ENCODE measurements at places on chromosomes 5 and 9.

- no peak for DNase-seq
These were observed 1.6 kb upstream of the FOXD1 start for GRCh38 chr5:73450137-73450536.

GRCh38 chr5:3347741-3348140 is 247.9 kb upstream of the IRX1 start:
- DNase-seq: no peak

- DNase-seq: no peak
These were observed 26.6 kb upstream of the ORM1 start for GRCh38 chr9:114296338-114296737.

DNA sequence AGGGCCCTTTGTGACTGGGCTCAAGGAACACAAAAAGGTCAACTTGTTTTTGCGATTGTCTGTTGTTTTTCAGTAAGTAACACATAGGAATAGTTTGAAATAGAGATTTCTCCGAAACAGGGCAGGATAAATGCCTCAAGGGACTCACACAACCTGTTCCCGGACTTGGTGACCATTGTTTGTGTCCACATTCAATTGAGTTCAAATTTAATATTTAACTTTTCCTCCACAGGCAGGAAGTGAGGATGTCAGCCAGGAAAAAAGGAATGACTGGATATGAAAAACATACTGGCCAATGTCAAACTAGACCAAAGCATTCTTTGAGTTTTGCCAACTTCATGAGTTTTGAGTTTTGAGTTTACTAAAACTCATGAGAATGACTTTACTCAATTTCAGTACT is 72.7 kb downstream of the SPATA31C2 start:
- no peak for DNase-seq

DNA sequence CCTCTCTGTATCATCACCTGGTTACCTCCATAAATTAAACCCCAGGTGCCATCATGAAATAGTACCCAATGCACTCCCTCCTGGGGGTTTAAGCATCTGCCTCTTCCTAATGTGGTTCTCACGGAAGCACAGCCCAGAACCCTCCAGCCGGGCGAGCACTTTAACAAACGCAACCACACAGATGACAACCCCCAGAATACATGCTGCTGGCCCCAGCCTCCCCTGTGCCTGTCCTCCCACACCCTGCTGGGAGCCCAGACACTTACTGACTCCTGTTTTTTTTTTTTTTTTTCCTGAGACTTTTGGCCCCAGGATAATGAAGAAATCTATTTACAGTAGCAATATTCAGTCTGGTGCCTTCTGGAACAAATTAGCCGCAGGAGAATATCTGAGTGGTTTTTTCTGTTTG is 50.0 kb upstream of the COL5A1 start:
- no peak for DNase-seq

DNA sequence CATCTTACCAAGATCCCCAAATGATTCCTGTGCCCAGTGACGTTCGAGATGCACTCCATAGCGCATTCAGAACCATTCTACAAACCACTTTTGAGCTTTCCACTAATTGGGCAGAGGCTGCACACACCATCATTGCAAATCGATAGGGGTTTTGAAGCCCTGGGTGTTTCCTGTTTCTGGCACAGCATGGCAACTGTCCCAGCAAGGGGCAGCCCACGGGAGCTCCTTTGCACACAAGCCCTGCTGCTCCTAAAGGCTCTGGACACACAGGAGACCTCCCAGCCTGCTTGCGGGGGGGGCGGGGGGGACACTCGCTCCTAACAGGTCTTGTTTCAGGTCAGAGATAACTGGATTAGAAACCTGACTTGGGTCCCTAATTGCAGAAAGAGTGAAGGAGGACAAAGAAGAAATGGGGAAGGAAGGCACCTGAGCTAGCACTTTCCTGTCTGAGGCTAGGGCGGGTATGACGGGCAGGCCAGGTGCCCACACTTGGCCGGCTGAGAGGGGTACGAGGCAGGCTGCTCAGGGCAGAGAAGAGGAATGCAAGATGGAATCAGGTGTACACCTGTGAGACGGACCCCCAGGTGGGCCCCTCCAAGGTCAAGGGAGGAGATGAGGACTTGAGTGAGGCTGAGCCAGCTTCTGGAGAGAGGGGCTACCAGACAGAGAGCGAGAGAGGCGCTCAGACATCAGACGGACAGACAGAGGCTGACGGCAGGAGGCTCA is 820 bp downstream of the FBP1 start:
- no peak for DNase-seq

GRCh38 chr9:27600256-27600655 is 27.0 kb upstream of the C9orf72 start:
- no peak for DNase-seq

DNA sequence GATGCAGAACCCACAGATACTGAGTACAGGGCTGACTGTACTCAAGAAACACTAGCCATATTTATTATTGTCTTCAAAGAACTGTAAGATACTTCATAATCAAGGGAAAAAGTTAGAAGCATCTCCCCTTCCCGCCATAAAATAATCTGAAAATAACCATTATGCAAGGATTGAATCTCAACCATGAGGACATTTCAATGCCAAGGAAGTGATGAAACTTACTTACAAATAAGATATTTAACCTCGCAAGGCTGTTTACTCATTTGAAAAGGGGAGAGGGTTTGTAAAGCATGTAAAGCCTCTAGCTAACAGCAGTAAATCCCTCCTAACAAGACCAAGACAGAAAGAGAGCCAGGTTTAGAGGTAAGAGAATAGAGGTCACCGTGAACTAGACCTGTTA is 6.3 kb downstream of the MYO10 start:
- no peak for DNase-seq

- DNase-seq: no peak
These were observed 483.4 kb downstream of the PLK2 start for GRCh38 chr5:57976506-57976905.

- no peak for DNase-seq
These were observed 262.9 kb downstream of the SPOCK1 start for GRCh38 chr5:137236252-137236651.

DNA sequence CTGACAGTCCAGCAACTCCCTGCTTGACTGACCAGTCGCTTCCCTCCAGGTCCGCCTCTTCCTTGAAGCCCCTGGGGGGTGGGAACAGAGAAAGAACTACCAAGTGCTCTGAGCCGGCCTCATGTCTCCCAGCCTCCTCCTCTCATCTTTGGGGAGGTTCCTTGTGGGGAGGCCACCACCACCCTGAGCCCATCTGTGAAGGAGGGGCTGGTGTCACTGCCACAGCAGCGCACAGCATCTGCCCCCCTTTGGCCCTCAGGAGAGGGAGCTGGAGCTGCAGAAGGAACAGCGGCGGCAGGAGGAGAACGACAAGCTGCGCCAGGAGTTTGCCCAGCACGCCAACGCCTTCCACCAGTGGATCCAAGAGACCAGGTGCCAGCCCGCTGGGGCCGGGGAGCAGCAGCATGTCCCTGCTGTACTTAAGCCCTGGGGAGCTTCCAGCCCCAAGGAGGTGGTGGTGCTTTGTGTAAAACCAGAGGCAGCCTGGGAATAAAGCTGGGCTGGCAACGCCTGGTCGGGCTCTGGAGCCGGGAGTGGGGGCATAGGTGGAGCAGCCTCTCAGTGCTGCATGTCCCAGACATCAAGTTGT is 29.4 kb downstream of the DYNC2I2 start:
- DNase-seq: no peak

DNA sequence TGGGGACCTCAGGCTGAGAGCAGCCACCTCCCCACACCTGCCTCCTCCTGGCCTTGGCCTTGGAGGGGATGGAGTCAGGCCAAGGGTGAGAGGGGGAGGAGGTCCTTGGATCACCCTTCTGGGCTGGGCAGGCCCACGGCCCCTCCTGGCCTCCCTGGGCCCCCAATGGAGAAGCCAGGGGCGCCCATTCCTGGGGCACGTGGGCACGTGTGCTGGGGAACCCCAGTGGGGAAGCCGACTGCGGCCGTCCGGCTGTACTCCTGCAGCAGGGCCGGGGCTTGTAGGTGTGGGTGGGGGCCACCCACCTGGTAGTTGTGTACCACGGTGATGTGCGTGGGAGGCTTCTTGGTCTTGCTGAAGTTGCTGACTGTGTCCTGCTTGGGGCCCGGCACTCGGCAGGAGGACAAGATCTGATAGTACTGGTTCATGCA is 8.5 kb downstream of the CRAT start:
- no peak for DNase-seq

DNA sequence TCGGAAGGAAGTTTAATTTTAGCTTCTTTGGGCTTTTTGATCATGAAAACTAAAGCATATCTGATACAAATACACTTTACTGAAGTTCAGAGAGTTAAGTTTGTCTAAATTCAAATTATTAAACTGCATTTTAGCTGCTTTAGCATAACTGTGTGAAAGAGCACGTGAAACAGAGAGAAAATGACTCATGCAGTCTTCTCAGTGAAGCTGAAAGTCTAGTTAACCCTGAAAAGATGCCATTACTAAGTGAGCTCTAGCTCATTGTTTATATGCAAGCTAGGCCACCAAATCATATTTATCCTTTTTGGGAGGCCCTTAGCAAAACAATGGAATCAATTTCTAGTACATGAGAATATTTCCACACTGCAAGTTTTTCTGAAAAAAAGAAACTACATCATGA is 27.6 kb downstream of the TPD52L3 start:
- no peak for DNase-seq

DNA sequence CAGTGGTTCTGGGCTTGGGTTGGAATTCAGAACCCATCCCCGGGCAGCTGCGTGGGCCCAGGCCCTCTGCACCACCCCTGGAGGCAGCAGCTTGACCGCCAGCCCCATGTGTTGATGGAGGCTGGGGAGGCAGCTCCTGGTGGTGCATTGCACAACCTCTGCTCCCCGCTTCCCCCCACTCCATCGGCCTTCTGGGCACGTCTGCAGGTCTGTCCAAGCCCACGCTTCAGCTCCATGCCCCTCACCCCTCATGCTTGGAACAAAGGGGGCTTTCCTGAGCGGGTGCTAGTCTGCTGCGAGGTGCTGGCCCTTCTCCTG is 1.4 kb downstream of the NCS1 start:
- DNase-seq: no peak
